Endodermal cell (in vitro differentiated cells): ENCODE measurements at places on chromosomes 13 and 19. TPM values are rescaled to one million over a fixed set of nuclear protein-coding genes. Genes with fewer than 3 reads are reported as not detected.

GRCh38 chr13:73704587-73704986 lies 429.6 kb downstream of the KLF12 start:
- DNase-seq = no peak
- no peaks in the 10 kb centered on the region for H3K27me3 ChIP-seq
- no peaks in the 10 kb centered on the region for H3K4me1 ChIP-seq
- no peak overlapping the region for H3K4me3 ChIP-seq
- no peaks in the 10 kb centered on the region for H3K36me3 ChIP-seq
- H3K27ac ChIP-seq = no peak overlapping the region

DNA sequence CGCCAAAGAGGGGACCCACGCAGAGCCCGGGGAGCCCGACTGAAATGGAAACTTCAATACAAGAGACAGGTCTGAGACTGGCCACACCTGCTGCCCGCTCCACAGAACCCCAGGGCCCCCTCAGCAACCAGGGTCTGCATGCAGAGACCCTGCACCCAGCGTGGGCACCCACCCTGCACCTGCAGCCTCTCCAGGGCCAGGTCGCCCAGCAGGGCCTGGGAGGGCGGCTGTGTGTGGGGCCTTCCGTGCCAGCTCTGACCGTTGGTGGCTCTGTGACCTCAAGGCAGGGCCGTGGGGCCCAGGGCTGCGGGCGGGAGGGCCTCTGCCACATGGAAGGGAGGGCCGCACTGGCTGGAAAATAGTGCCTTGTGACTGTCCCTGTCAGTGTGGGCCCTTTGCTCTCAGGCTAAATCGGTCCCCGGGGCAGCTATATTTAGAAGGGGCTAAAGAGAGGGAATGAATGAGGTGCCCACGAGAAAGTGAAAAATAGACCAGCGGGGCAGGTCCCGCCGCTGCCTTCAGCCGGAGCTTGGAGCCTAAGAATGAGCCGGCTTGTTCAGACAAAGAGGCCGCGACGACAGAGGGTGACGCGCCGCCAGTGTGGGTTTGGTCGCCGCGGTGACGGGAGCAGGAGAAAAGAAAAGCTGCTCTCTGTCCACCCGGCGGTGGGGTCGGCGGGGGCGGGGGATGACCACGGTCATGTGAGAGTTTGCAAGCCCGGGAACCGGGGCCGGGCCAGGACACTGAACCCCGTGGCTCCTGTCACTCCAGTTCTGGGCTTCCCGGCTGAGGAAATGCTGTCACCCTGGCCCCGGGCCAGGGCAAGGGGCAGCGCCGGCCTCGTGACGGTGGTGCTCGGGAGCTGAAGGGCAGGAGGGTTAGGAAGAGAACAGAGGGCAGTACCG lies 70.5 kb downstream of the GADD45B start:
- peak overlapping the region; percentile 98 for H3K27ac ChIP-seq
- peak; percentile 85 for DNase-seq
- no peaks in the 10 kb centered on the region for H3K4me1 ChIP-seq
- H3K27me3 ChIP-seq = no peaks in the 10 kb centered on the region
- no peaks in the 10 kb centered on the region for H3K36me3 ChIP-seq
- no peak overlapping the region for H3K4me3 ChIP-seq

- H3K27me3 ChIP-seq = peaks cover 8% of the 10 kb centered on the region
- DNase-seq = no peak
- H3K4me1 ChIP-seq = no peaks in the 10 kb centered on the region
- H3K4me3 ChIP-seq = no peak overlapping the region
- no peak overlapping the region for H3K27ac ChIP-seq
- H3K36me3 ChIP-seq = no peaks in the 10 kb centered on the region
These were observed 74.4 kb downstream of the LHFPL6 start for GRCh38 chr13:39528661-39528980.

DNA sequence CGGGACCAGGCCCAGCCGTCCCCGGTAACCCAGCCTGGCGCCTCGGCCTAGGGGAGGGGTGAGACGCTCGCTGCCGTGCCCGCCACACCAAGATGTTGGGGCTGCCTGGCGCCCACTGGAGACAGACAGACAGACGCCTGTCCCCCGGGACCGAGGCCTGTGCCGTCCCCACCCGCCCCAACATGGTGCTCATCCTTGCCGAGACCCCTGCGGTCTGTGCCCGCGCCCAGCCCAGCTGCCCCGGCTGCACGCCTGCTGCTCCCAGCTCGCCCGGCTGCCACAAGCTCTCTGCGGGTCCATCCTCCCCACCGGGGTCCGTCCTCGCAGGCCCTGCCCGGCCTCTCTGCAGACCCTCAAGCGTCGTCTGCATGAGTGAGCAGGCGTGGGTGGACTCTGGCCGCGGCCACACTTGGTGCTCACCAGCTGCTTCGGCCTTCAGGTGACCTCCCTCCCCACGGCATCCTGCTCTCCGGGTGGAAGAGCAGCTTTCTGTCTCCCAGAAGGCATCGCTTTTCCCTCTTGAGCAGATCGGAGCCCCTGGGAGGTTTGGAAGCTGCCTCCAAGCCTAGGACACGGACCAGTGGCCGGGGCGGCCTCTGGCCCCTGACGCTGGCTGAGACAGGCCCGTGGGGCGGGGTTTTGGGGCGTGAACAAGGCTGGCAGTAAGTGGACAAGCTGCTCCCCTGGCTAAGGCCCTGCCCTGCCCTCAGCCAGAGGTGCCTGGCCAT lies 6.7 kb upstream of the TMPRSS9 start:
- H3K4me3 ChIP-seq = no peak overlapping the region
- peaks cover 5% of the 10 kb centered on the region for H3K27me3 ChIP-seq
- DNase-seq = no peak
- peaks cover 6% of the 10 kb centered on the region for H3K36me3 ChIP-seq

MEIOSIN gene
- total RNA-seq = 0.09 TPM in 1 of 2 replicates, not detected in the other

SLC5A5 gene
- 0.21 to 0.50 TPM in 2 of 3 replicates, not detected in the other for total RNA-seq

GRCh38 chr13:106874323-106874722 lies 306.4 kb upstream of the ARGLU1 start:
- H3K36me3 ChIP-seq = no peaks in the 10 kb centered on the region
- H3K4me3 ChIP-seq = no peak overlapping the region
- no peak for DNase-seq
- H3K4me1 ChIP-seq = no peaks in the 10 kb centered on the region
- H3K27ac ChIP-seq = no peak overlapping the region
- no peaks in the 10 kb centered on the region for H3K27me3 ChIP-seq

ADAMTSL5 gene
- total RNA-seq = 4.6 and 4.8 TPM in 2 replicates

ZNF491 gene
- 0.82 to 2.1 TPM (median 1.9 TPM) in 3 replicates for total RNA-seq

TOMM40 gene
- total RNA-seq = 93.8 and 104 TPM in 2 replicates

GRCh38 chr13:111597191-111597611 lies 276.8 kb downstream of the TEX29 start:
- no peaks in the 10 kb centered on the region for H3K27me3 ChIP-seq
- no peaks in the 10 kb centered on the region for H3K4me1 ChIP-seq
- H3K36me3 ChIP-seq = no peaks in the 10 kb centered on the region
- peak overlapping the region; percentile 44 for H3K27ac ChIP-seq
- H3K4me3 ChIP-seq = no peak overlapping the region

DNA sequence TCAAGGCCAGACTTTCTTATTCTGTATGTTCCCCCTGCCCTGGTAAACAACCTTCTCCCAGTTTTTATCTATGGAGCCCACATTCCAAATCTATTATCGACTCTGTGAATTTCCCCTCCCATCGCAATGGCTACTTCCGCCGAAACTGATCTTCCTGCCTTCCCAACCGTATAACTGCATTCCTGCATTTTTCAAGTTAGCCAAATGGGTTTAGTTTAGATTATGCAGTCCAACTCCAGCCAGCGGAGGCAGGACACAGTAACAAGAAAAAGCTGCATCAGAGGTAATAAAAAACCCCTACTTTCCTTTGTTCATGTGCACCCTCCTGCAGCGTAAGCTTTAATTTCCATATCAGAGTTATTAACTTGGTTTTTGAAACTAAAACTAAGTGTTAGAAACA lies 112.2 kb upstream of the ZNF91 start:
- no peak for DNase-seq
- no peaks in the 10 kb centered on the region for H3K27me3 ChIP-seq
- no peak overlapping the region for H3K4me3 ChIP-seq
- no peaks in the 10 kb centered on the region for H3K4me1 ChIP-seq

SULT2B1 gene
- 2.4 to 4.1 TPM (median 2.7 TPM) in 3 replicates for total RNA-seq

GTF2F2 gene
- total RNA-seq = 16.8 to 27.0 TPM (median 26.4 TPM) in 3 replicates

SUGT1 gene
- total RNA-seq = 73.3 and 74.1 TPM in 2 replicates

CEACAM16 gene
- total RNA-seq = not detected in 3 replicates

DNA sequence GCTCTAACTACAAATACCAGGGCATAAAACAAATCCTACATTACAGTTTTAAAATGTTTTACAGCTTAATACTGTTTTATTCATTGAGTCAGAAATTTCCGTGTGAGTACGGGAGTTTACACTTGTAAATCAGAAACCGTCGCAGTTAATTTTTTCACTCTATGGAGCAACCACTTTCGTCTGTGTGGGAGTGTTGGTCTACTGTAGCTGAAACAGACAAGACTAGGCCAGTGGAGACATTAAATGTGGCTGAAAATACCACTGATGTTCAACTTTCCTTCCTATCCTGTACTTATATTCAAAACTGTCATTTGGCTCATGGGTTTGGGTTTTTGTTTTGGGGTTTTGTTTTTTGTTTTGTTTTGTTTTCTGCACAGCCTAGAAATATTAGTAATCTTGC lies 268.7 kb downstream of the DCT start:
- no peaks in the 10 kb centered on the region for H3K36me3 ChIP-seq
- H3K4me1 ChIP-seq = peaks cover 5% of the 10 kb centered on the region
- no peaks in the 10 kb centered on the region for H3K27me3 ChIP-seq
- no peak overlapping the region for H3K4me3 ChIP-seq
- H3K27ac ChIP-seq = no peak overlapping the region

- H3K4me1 ChIP-seq = no peaks in the 10 kb centered on the region
- peaks cover 28% of the 10 kb centered on the region for H3K27me3 ChIP-seq
- H3K4me3 ChIP-seq = no peak overlapping the region
These were observed 8.8 kb upstream of the CACNG6 start for GRCh38 chr19:53982611-53983010.

- H3K36me3 ChIP-seq = peaks cover 20% of the 10 kb centered on the region
- H3K27me3 ChIP-seq = no peaks in the 10 kb centered on the region
- no peak overlapping the region for H3K27ac ChIP-seq
- H3K4me3 ChIP-seq = no peak overlapping the region
- H3K4me1 ChIP-seq = no peaks in the 10 kb centered on the region
These were observed 1.7 kb upstream of the PTGER1 start for GRCh38 chr19:14476673-14477401.

DNA sequence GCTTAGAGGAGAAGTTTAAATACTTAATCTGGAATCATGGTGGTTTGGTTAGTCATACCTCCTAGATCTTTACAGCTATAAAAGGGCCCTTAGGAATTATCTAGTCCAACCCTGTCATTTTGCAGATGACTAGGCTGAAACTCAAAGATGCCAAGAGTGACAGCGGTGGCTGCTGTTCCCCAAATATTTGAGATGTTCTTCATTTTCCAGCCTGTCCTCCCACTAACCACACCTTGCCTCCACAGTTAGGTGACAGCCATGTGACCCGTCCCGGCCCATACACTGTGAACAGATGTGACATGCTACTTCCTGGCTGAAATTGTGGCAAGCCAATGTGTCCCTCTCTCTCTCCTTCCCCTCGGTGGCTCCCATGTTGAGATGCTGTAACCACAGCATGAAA lies 225.5 kb upstream of the IPO5 start:
- DNase-seq = no peak
- no peaks in the 10 kb centered on the region for H3K36me3 ChIP-seq
- H3K4me1 ChIP-seq = no peaks in the 10 kb centered on the region
- no peak overlapping the region for H3K27ac ChIP-seq
- H3K4me3 ChIP-seq = no peak overlapping the region
- H3K27me3 ChIP-seq = no peaks in the 10 kb centered on the region

UBAC2 gene
- 77.0 to 94.3 TPM (median 80.4 TPM) in 3 replicates for total RNA-seq

- H3K4me3 ChIP-seq = no peak overlapping the region
- H3K27ac ChIP-seq = no peak overlapping the region
- DNase-seq = no peak
- no peaks in the 10 kb centered on the region for H3K27me3 ChIP-seq
- no peaks in the 10 kb centered on the region for H3K36me3 ChIP-seq
- H3K4me1 ChIP-seq = no peaks in the 10 kb centered on the region
These were observed 874.9 kb downstream of the EFNB2 start for GRCh38 chr13:105660561-105660960.

GRCh38 chr13:51000061-51000460 lies 90.5 kb downstream of the RNASEH2B start:
- no peak overlapping the region for H3K4me3 ChIP-seq
- H3K27me3 ChIP-seq = no peaks in the 10 kb centered on the region
- no peak for DNase-seq
- no peaks in the 10 kb centered on the region for H3K4me1 ChIP-seq

DNA sequence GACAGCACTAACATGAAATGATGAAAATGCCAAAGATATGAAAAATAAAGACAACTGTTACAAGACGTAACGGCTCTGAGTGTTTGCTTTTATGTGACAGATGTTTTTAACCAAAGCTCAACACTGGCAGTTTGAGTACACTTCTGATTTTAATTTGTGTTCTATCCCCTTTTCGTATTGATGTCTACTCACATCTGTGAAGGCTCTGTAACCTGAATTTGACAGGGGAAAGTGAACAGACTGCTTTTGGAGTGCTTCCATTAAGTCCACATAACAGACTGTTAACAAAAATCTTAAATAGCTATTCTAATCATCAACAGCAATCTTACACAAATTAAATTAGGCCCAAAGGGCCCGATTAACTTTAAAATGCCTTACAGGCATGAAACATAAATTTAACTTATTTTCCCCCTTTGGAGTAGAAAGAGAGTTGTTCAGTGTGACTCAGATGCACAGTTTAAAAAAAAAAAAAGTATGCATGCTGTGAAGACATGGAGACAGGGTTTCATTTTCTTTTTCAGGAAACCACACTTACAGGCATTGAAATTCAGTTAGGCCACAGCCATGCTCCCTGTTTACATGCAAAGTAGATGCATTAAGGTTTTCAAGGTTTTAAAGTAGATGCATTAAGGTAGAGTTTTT lies 16.3 kb upstream of the RNASEH2B start:
- no peak overlapping the region for H3K4me3 ChIP-seq
- no peaks in the 10 kb centered on the region for H3K27me3 ChIP-seq
- no peaks in the 10 kb centered on the region for H3K4me1 ChIP-seq
- no peak for DNase-seq
- peak overlapping the region; percentile 51 for H3K27ac ChIP-seq
- no peaks in the 10 kb centered on the region for H3K36me3 ChIP-seq

DNA sequence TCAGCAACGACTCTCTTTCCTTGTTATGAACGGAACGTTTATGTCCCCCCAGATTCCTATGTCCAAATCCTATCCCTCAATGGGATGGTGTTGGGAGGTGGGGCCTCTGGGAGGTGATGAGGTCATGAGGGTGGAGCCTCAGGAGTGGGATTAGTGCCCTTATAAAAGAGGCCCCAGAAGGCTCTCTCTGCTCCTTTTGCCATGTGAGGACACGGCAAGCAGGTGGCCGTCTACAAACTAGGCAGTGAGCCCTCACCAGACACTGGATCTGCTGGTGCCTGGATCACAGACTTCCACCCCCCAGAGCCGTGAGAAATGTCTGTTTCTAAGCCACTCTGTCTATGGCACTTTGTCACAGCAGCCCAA lies 53.2 kb downstream of the EPS15L1 start:
- H3K4me1 ChIP-seq = no peaks in the 10 kb centered on the region
- H3K27me3 ChIP-seq = no peaks in the 10 kb centered on the region
- H3K27ac ChIP-seq = no peak overlapping the region
- H3K36me3 ChIP-seq = peaks cover 77% of the 10 kb centered on the region
- no peak overlapping the region for H3K4me3 ChIP-seq

BICRA gene
- total RNA-seq = 21.1 to 30.6 TPM (median 30.0 TPM) in 3 replicates
